Jurkat, Clone E6-1 (cell line): ENCODE measurements at places on chromosomes 1 and 21.
A peak's percentile ranks its signal among the peaks of the same experiment; 100 is the strongest.

DNA sequence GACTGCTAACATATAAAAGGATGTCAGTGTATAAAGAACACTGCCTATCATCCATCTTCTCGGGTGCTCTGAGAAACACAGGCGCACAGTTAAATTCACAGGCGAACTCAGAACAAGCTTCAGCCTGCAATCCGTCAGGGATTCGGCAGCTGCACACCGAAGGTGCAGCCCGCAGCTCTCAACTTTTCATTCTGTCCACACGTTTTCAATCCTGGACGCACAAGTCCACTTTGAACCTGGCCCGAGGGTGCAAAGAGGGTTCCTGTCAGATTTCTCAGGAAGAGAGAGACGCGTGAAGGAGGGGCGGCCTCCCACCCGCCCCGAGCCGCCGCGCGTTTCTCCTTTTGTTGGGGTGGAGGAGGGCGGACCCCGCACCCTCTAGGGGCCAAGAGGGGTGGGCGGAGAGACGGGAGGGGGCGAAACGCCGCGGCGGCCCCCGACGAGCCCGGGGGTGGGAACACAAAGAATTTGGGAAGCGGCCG is 724 bp downstream of the DOCK7 start:
- DNase-seq, result peak; percentile 47

GRCh38 chr1:172613294-172613693 is 45.6 kb upstream of the FASLG start:
- no peak for DNase-seq

GRCh38 chr1:215113776-215114153 is 31.2 kb downstream of the KCNK2 start:
- DNase-seq, result no peak

DNA sequence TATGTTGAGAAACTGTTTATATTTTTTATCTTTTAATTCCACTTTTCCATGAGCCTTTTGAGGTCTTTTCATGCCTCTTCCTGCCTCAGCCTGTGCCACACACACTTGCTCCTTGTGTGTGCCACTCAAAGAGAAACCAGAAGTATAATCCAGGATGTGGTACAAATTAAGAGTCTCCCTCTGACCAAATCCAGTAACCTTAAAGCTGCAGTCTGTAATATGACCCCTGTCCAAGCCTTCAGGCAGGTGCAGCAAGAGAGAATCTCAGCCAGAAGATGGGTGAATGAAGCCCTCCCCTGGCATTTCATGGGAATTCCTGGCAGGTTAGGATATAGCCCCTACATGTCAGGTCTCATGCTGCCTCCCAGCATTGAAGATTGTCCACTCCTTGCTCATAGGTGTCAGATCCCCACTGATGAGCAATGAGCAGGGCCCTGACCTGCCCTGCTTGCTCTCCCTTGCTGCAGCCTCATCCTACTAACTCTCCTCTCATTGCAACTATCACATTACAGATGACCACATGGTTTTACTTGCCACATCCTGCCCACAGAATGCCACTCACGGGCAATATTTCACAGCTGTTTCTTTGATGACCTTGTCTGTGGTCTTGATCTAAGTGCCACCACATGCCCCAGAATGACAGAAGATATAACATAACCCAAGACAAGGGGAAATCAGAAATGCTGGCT is 169.3 kb downstream of the SEC16B start:
- no peak for DNase-seq

GRCh38 chr1:118396829-118397495 is 211.9 kb upstream of the SPAG17 start:
- DNase-seq, result no peak

DNA sequence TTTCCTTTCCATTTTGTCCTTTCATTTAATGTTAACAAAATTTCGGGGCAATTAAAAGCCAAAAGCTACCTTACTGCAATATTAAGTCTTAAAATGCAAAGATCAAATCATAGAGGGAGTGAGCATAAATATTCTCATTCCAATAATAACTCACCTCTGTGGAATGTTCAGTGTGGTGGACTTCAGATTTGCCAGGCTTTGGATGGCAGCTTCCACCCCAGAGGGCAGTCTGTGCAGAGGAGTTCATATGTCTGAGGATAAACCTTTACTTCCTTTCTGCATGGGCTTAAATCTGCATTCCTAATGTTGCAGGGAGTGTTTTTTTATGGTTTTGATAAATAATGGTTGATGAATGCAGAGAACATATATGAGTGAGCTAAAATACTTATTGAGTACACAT is 16.3 kb downstream of the KIAA0040 start:
- no peak for DNase-seq

GRCh38 chr1:159868766-159869165 is 6.3 kb upstream of the VSIG8 start:
- DNase-seq, result no peak

DNA sequence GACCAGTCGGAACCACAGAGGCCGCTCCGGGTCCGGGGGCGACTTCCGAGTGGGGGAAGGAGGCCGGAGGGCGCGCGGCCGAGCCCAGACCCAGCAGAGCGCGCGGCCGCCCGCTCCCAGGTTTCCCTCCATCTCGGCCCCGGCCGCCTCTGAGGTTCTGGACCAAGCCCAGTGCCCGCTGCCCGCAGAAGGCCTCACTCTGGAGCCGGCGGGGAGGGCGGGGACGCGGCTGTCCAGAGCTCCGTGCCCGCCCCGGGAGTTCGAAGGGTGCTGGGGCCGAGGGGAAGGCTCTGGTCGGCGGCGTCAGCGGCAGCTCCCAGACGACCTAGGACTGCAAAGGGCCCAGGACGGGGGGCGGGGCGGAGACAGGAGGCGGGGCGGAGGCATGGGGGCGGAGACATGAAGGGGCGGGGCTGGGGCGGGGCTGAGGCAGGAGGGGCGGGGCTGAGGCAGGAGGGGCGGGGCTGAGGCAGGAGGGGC is 48.0 kb upstream of the SLC19A1 start:
- no peak for DNase-seq

- DNase-seq, result no peak
Measured at GRCh38 chr1:247421074-247421473, 5.1 kb downstream of the NLRP3 start.

DNA sequence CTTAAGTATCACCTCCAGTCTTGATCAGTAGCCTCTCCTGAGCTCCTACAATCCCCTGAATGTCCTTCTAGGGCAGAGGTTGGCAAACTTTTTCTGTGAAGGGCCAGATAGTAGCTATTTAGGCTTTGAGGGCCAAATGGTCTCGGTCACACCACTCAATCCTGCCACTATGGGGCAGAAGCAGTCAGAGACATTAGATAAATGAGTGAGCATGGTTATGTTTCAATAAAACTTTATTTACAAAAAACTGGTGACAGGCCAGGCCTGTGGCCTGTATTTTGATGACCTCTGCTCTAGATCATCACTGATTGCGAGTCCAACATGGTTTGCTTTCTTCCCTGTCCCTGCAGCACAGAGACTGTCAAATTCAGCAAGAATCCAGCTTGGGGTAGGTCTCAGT is 36.3 kb downstream of the LRP8 start:
- no peak for DNase-seq

DNA sequence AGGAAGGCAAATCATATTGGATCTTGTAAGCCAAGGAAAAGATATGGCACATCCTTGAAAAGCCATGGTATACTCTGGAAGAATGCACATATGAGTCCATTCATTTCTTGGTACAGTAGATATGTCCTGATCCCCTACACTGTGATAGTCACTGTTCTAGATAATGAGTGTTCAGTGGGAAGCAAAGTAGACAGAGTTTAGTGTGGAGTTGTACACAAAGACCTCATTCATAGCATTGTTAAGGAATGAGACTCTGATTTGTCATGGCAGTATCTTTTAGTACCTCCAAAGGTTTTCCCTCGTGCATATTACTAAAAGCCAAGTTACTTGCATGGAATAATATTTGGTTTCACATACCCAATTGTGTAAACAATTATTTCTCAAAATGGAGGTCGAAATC is 204.7 kb downstream of the NFIA start:
- no peak for DNase-seq

DNA sequence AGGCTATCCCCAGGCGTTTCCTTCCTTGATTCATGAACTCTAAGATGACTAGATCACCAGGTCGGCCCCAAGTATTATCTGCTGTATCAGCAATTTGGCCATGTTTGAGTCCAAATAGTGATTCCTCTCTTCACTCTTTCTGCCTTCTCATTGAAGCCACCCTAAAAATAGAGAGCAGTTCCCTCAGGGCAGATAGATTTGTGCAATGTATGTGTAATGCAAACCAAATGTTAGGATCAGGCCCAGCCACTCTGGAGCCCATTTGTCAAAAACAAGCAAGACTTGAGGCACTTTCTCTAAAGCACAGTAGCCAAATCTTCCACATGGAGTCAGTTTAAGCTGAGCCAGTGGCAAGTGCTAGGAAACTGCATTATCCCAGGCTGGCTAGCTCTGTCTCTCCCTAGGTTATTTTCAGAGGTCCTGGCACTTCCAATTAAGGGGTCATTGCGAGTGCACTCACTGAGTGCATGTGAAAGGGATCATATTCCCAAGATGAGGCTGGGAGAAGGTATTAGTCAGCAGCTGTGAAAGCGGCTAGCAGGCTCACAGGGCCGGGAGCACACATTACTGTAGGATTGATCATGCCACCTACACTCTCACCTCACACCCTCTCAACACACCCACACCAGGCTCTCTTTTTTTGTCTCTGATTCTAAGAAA is 97.9 kb upstream of the RAB3GAP2 start:
- no peak for DNase-seq

- peak; percentile 54 for DNase-seq
Measured at GRCh38 chr1:167090314-167090942, at the start of gene GPA33. Gene GPA33, minus strand, starts transcription at chr1:167090377. Its CDS starts 90 bp downstream, at chr1:167090287.

DNA sequence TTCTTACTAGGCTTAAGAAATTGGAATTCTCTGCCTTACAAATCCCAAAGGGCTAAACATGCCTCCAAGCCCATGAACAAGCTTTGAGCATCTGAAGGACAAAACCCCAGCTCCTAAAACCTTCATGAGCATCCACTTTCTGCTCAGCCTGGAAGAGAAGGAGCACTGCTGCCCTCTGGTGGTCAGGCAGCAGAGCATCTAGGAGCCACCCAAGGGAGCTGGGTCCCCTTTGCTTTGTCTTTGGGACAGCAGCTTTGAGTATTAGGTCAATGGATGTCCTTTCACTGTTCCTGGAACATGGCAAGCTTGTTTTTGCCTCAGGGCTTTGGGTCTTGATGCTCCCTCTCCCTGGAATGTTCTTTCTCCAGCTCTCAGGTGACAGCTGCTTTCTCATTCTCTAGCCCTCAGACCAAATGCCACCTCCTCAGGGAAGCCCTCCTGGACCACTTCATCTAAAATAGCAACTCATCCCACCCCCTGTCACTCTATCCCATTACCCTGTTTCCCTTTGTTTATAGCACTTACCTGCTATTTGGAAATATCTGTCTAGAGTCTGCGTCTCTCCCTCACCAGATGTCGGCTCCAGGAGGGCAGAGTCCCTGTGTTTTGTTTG is 25.7 kb downstream of the RAB7B start:
- peak; percentile 73 for DNase-seq

GRCh38 chr1:23555986-23556634 is 3.2 kb downstream of the ID3 start:
- no peak for DNase-seq

GRCh38 chr1:245583575-245584330 is 429.0 kb downstream of the KIF26B start:
- no peak for DNase-seq

- DNase-seq, result peak; percentile 77
Measured at GRCh38 chr1:87872189-87872588, 543.5 kb downstream of the LMO4 start.

DNA sequence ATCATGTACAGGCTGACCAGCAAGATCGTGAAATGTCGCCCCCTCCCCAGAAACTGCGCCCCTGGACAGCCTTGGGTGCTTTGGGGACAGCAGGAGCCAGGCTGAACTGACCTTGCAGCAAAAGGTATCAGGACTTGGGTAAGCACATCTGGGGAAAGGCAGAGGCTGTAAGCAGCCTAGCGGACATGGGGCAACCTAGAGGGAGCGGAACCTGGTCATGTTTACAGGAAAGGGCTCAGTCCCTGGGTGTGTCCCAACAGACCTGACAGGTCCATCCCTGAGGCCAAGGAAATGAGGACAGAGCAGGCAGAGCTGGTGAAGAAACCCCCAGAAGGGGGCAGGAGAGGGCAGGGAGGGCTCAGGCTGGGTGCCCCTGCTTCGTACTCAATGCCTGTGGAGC is 3.1 kb upstream of the S100A8 start:
- DNase-seq, result no peak

DNA sequence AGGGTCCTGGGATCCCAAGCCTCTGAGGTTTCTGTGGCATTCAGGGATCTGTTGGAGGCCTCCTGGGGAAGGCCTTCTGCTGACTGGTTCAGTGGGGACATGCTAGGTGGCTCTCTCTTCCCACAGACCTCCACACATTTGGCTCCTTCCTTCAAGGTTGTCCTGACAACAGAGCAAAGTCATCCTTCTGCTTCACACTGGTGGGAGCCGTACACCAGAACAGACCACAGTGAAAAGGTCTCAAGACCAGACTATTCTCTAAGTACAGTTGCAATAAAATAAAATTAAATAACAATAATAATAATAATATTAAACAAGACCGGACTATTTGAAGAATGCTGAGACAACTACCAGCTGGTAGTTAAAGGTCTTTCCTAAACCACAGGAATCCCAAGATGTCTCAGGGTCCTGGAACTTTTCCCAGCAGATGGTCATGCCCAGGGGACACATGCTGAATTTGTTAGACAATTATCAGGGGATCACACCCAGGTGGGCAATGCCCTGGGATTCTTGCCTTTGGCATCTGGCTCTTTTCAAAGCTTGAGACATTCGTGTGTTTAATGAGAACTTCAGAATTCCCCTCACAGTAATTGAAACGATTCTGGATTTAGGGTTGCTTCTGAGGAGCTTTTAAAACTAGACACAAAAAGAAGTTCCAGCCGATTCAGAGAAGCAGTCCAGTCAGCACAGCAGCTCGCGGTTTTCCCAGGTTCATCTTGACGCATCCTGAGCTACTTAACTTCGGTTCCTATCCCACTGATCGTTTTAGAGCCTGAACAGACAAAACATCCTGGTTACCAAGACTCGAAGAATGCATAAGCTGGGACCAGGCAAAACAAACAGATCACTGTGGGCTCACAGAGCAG is 22.9 kb downstream of the HTR1D start:
- DNase-seq, result no peak

- DNase-seq, result no peak
Measured at GRCh38 chr1:171313319-171313834, 606 bp upstream of the FMO4 start.

DNA sequence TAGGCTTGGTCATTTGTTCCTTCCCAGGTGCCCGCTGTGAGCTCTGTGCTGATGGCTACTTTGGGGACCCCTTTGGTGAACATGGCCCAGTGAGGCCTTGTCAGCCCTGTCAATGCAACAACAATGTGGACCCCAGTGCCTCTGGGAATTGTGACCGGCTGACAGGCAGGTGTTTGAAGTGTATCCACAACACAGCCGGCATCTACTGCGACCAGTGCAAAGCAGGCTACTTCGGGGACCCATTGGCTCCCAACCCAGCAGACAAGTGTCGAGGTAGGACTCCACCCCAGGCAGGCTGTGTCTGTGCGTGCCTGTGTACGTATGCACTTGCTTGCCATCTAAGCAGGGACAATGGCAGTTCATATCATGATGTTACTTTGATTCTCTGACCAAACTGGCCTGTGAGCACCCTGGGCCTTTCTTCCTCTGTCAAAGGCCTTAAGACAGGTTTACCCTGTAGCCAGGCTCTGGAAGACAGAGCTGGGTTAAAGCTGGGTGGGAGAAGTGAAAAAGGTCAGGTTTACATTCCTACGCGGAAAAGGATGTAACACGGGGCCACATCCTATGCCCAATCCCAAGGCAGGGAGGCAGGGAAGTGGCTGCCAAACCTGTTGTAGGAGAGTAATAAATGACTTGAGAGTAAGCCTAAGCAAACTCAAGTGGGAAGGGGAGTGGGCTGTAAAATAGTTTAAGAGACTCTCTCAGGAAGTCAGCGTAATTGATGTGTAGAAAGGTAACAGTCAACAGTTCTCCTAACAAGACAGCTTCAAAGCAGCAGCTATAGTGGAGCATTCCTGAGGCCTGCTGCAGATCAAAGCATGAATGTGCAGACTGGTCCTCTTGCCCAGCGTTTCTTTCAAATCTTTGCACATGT is 42.5 kb downstream of the LAMC2 start:
- DNase-seq, result no peak
